Mesendoderm (in vitro differentiated cells): ENCODE measurements at places on chromosomes 1 and 21.

DNA sequence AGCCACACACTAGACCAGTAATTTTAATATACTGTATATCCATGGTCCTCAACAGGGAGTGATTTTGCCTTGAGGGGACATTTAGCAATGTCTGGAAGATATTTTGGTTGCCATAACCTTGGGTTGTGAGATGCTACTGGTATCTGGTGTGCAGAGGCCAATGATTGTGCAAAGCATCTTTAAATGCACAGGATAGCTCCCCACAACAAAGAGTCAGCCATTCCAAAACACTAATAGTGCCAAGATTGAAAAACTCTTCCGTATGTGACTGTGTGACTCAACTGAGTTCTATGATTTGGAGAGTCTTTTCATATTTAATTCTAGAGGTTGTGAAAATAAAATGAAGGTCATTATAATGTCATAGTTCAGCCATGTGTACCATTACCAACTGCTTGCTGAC is 141.4 kb upstream of the CACYBP start:
- DNase-seq = no peak

DNA sequence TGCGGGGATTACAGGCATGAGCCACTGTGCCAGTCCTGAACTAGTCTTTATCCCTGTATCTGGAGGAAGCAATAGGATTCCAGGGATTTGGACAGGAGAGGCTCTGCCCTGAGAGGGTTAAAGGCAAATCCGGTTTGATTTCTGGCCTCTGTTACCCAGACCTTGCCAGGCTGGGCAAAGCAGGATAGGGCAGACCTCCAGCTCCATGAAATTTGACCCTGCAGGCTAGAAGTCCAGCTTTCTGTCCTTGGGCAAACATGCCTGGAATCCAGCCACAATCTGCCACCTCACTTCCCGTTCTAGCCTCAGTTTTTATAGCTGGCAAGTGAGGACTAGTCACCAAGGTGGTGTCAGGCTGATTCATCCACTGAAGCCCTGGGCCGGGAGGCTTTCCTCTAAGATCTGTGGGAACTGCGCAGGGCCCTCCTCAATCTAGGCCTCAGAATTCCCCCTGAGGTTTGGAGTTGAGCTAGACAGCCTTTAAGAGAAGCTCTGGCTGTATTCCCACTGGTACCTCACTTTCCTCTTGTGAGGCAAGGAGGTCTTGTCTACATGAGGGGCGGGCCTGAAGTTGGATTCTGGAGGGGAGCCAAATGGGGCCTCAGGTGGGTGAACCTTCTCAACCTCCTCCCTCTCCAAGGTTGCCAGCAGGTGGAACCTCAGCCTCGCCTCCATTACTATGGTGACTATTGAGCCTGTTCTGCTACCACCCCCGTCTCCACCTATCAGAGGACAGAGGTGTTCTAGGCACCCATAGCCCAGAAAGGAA is 7.0 kb upstream of the P3R3URF start:
- DNase-seq = no peak

- peak; percentile 94 for DNase-seq
These were observed 21.1 kb downstream of the KIF17 start for GRCh38 chr1:20696397-20697333.

DNA sequence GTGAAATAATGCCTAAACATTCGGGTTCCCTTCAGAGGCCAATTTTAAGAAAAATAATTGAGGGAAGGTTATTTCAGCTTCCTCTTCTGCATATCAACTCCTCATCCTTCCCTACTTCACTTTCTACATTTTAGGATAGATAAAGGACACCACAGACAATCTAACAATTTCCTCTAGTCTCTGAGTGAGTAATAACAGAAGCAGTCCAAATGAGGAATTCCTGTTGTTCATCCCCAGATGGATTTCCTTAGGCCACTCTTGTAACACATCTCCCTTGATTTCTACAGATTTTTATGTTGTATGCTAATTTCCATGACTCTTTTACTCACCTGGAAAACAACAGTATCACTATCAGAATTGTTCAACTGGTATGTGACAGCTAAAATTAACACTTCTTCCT is 87.7 kb upstream of the LYPLAL1 start:
- DNase-seq = no peak

GRCh38 chr1:41726899-41727748 is 191.6 kb downstream of the HIVEP3 start:
- peak; percentile 31 for DNase-seq

- no peak for DNase-seq
These were observed 199.6 kb downstream of the HIVEP3 start for GRCh38 chr1:41719128-41719527.

GRCh38 chr21:45011426-45011825 is 63.0 kb upstream of the ADARB1 start:
- DNase-seq = no peak
